RWPE1 (cell line): ENCODE measurements at places on chromosomes 3 and 15.

DNA sequence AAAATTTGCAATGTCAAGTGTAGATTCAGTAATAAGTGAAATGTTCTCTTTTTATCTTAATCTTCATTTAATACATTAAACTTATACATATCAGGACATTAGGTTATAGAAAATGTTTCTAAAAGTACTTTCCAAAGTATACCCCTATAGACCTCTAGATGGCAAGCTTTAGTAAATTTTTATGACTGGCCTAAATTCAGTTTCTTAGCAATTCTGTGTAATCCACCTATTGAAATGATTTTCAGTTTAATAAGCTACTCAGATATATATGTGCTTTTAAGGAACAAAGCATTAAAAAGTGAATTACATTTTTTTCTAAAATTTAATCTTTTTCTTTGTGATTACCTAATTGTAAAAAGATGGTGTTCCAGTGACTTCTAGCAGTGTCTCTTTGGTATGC, 342.2 kb downstream of the GBE1 start:
- DNase-seq, result peak; percentile 2

GRCh38 chr3:73148682-73149081, 87.2 kb downstream of the EBLN2 start:
- no peak for DNase-seq

GRCh38 chr3:72317491-72317890, 530.8 kb downstream of the SHQ1 start:
- no peak for DNase-seq

GRCh38 chr3:158700559-158700958, 28.1 kb upstream of the LXN start:
- DNase-seq, result no peak

DNA sequence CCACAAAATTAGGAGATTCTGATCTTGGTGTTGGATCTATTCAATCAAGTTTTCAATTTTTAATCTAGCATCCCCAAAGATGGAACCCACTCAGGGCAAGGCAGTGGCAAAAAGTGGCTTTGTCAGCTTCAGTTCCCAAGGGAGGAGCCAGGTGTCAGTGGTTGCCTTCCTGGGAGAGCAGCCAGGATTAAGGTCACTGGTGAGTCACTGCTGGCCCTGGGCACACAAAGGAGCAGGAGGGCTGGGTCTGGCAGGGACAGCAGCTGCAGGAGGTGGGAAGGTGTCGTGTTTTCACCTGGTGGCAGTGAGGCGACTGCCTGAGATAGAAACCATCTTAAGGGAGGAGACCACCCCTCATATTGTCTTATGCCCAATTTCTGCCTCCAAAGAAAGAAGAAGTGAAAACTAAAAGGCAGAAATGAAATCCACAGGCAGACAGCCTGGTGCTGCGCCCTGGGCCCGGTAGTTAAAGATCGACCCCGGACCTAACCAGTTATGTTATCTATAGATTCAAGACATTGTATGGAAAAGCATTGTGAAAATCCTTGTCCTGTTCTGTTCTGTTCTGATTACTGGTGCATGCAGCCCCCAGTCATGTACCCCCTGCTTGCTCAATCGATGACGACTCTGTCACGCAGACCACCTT, 5.9 kb upstream of the KLHL25 start:
- peak; percentile 70 for DNase-seq

GRCh38 chr15:31342781-31343626, 16.4 kb downstream of the KLF13 start:
- DNase-seq, result no peak

DNA sequence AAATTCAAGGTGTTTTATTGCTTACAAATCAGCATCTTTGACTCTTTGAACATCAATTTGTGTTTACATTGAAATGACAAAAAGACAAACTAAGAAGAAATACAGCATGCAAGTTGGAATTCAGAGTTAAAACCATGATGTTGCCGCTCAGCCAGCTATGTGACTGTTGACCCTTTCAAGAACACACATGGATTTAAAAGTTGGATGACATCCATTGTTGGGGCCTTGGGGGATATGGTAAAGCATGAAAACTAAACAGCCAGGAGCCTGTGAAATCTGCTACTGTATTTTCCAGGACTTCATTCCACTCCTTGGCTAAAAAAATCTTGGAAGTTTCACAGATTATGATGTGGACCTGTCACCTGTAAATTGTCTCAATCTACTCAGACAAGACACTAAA, 4.6 kb downstream of the P2RY1 start:
- no peak for DNase-seq

- DNase-seq, result no peak
Measured at GRCh38 chr3:167887096-167887495, 151.6 kb downstream of the SERPINI1 start.

DNA sequence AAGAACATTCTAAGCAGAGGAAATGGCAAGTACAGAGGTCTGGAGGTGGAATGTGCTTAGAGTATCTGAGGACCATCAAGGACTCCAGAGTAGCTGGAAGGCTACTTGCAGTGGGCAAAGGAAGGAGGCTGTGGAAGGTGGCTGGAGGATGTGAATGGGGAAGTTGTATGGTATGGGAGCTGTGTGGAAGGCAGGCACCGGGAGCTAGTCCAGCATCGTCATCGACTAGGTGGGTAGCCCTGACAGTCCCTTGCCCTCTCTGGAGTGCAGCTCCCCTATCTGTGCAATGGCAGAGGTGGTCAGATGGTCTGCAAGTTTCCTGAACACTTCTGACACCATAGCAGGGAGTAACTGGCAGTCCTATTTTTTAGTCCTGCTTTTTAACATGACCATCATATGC, 19.3 kb downstream of the CCDC13 start:
- DNase-seq, result no peak

- peak; percentile 3 for DNase-seq
Measured at GRCh38 chr3:160564258-160564911, 986 bp downstream of the KPNA4 start.

- no peak for DNase-seq
Measured at GRCh38 chr15:31366169-31366734, 39.6 kb downstream of the KLF13 start.

DNA sequence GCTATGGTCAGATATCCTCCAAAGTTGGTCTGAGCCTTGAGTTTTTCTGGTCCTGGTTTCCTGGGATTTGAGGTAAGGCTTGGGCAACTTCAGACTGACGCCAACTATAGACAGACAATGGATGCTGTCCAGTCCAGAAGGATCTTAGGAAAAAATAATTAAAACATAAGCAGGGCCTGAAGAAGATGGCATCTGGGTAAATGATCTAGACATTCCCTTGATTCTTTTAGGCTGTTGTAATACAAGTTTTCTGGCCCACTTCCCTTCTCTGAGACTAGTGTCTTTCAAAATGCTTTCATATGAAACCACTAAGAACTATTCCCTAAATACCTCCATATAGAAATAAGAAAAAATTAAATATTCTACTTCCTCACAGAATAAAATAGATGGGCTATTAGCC, 47.7 kb upstream of the PLXND1 start:
- DNase-seq, result no peak

DNA sequence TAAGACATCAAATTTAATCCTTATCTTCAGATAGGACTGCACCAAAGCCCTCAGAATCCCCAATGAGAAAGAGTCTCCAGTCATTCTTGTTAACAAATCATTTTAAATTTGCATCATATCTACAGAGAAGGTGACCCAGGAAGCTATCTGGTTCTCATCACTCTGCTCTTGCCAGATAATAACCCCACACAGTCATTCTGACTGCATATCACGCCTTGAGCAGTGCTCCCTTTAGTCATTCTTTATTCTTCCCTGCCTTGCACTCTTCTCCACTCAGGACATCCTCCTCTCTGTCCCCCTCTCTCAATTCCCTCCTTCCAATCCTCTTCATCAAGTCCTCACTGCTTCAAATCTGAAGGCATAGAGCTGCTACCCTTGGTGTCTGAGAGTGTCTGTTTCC, 83.7 kb upstream of the COL6A6 start:
- no peak for DNase-seq

DNA sequence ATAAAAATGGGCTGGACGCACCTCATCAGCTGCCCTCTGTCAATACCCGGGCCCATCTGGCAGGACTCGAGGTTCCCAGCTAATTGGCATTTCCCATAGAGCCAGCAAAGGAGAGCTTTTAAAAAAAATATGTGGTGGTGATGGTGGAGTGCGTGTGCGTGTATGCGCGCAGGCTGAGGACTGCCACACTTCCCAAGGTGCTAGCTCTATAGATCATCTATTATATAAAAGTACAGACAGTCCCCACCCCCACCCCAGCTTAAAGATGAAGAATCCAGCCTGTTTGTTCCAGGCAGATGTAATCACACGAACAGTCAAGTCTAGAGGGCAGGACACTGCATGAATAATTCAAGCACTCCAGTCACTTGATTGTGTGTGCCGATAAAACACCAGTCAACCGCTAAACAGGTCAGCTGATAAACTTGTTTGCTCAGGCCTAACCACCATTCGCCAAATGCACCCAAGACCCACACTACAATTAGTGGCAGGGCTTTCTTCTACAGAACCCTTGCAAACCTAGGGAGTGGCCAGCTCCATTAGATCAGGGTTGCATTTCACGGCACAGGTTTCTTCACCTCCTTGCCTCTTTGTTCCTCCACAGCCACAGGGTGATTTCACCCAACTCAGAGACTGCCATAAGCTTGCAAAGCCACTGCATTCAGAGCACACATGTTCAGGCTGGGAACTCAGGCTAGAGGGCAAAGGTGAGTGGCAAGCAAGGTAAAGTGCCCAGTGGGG, 5.8 kb downstream of the TLE3 start:
- DNase-seq, result peak; percentile 47

- DNase-seq, result no peak
Measured at GRCh38 chr3:169573148-169573547, 90.4 kb downstream of the MECOM start.

- no peak for DNase-seq
Measured at GRCh38 chr3:14322001-14322400, 80.4 kb upstream of the SLC6A6 start.

GRCh38 chr15:97861529-97862260, 98.8 kb upstream of the ARRDC4 start:
- no peak for DNase-seq

DNA sequence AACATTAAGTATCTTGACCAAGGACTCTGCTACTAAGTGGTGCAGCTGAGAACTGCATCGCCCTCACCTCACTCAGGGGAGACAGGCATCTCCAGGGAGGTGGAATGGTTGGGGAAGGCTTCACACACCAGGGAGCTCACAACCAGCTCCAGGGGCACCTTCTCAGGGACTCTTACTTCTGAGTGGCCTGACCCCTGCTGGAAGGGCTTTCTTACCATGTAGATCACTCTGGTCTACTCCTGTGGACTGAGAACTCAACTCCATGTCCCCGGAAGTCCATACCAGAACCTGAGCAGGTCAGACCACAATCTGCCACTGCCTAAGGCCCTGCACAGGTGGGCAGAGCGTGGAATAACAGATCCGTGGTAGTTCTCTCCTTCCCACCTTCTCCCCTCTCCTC, 140.5 kb downstream of the TLE3 start:
- DNase-seq, result no peak

GRCh38 chr3:30156586-30157498, 449.6 kb upstream of the TGFBR2 start:
- no peak for DNase-seq

DNA sequence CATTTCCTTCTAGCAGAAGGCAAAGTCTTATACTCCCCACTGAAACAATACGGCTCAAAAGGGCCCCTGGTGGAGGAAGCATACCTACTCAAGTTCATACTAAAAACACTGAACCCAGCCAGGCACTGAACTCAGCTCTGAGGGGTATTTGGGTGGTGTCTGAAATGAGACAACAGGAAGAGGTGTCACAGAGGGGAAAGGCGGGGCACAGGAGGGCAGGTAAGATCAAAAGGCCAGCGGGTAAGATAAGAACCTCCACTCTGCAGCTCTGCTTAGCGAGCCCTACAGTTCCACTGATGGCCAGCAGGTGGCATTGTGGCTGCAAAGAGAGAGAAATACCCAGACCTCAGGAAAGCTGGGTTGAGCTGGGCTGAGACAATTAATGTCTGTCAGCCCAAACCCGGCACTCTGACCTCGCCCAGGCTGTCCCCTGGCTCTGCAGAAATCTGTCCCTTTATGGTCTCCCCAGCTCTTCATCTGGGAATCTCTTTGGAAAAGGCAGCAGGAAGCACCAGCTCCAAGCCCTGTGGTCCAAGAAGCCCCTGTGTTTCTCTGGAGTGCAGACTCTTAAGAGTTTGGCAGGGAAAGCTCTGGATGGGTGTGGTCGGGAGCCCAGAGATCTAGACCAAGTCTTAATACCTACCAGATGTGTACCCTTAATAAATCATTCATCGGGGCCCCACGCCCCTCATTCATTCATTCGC, 8.4 kb downstream of the MFGE8 start:
- peak; percentile 78 for DNase-seq

DNA sequence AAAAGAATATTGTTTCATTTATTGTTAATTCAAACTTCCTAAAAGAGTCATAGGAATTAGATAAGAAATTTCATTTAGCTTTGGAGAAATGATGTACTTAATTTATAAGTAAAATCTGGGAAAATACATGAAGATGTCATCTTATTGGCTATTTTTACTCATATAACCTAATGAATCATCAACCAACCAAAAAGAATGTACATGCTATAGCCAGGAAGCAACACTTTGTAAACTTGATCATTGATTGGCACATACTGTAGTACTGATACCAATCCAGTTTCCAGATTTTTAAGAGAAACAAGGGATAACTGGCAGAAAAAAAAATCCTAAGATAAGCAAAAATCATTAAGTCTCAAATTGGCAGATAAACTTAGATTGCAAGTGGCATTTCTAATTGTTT, 207.9 kb upstream of the CDIN1 start:
- peak; percentile 36 for DNase-seq

GRCh38 chr3:120854908-120855526, 53.0 kb upstream of the STXBP5L start:
- DNase-seq, result no peak

DNA sequence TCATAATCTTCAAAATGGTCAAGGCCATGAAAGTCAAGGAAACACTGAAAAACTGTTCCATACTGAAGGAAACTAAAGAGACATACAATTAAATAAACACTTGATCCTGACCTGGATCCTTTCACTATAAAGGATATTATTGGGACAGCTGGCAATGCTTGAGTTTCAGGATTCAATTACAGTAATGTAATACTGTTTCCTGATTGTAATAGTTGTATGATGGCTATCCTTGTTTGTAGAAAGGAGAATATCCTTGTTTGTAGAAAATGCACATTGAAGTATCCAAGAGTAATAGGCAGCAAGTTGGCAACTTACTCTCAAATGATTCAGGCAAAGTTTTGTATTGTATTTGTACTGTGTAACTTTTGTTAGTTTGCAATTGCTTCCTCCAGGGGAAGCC, 4.6 kb downstream of the CIDEC start:
- no peak for DNase-seq

GRCh38 chr15:62455441-62455921, 290.4 kb upstream of the C2CD4B start:
- no peak for DNase-seq

GRCh38 chr15:70935631-70936030, 43.0 kb downstream of the LRRC49 start:
- no peak for DNase-seq

GRCh38 chr3:134409041-134409440, 34.8 kb upstream of the AMOTL2 start:
- DNase-seq, result no peak
